ENCODE measurements at places on chromosomes 4 and X.
A peak's percentile ranks its signal among the peaks of the same experiment; 100 is the strongest.

DNA sequence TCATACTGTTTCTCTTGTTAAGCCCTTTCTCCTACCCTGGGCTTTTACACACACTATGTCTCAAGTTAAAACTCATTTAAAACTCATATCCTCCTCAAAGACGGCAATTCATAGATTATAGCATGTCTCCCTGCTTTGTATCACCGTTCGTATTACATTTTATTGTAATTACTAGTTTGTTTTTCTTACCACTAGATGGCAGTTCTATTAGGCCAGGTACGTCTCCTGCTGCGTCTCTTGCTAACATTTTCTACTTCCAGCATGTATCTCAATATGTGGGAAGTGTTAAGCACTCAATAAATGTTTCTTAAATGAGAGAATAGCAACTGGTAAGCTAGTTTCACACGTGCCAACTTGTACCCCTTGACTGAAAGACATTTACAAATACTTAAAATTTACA is 450.3 kb upstream of the PCDH7 start:
- no peak for DNase-seq

- no peak for DNase-seq
These were observed 177.1 kb upstream of the MID1 start for GRCh38 chrX:10797466-10797865.

DNA sequence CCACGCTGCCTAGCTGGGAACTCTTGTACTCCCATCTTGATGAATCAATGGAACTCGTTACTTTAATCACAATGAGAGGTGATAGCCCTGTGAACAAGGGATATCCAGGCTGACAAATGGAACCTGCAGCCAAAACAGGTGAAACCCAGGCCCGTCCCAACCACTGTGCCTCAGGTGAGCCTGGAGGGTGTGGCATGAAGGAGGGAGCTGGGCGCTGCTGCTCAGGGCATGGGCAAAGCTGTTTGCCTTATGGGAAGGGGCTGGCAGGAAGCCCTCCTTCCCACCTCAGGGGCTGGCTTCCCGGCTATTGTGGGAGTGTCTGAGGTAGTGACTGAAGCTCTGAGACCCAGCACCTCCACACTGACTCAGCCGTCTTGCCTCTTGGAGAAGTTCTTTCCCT is 209.4 kb upstream of the ATP6AP2 start:
- DNase-seq = no peak

DNA sequence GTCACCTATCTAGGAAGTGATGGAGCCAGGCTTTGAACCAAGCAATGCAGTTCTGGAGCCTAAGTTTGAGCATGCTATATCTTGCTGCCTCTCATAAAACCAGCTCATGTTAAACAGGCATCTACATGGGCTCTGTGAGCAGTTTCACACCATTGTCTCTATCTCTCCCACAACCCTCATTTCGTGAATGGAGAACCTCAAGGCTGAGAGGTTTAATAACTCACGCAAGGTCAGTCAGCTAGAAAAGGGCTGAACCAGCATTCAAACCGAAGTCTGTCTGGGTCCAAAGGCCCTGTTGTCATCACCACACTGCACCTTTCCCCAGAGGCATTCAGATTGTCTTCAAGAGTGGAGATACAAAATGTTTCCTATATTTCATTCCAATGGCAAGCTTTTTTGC is 369.2 kb downstream of the MID1IP1 start:
- DNase-seq = no peak

GRCh38 chr4:826508-827208 is 729 bp upstream of the CPLX1 start:
- DNase-seq = no peak

DNA sequence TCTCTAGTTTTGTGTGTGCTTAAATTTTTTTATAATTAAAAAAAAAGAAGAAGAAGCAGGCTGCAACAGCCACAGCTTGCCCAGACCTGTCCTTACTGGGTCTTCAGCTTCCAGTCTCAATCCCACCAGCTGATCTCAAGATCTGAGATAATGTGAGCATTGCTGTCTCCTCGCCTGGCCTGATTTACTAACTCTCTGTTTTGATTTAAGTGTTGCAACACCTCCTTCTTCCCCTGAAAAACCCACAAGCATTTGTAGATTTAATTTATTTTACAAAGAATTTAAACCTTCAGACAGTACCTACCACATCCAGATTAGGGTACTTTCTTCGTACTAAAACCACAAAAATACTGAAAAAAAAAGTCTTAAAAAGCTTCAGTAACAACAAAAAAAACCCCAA is 38.0 kb downstream of the FAM241A start:
- no peak for DNase-seq

DNA sequence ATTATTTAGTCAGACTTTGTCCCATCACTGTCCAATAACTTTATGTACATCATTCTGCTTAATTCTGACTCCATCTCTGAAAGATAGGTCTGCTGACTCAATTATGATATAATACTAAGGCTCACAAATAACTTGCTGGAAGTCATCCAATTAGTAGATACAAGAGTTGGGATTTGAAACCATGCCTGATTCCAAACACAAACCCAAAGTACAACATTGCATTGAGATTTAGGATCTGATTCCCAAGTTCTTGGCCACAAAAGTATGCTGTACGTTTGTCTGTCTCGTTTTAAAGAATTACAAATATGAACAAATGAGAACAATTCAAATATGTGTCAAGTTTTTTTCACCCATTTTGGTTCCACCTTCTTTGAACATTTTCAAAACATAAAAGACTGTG is 108.8 kb downstream of the AMELX start:
- DNase-seq = no peak

DNA sequence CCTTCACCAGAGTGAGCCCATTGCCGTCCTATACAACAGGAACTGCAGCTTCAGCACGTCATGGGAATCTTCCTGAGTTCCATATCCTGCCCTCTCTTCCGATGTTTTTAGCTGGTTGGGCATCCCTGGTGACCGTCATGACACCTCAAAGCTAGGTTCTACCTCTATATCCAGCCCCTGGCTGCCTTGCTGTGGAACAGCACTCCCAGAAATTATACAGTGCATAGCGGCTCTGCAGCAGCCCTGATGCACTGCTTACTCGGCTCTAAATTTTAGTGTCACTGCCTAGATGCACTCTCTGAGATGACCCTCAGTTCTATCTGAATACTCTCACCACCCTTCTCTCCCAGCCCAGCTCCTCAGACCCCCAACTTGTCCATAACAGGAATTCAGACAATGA is 44.3 kb downstream of the ARHGEF38 start:
- no peak for DNase-seq

DNA sequence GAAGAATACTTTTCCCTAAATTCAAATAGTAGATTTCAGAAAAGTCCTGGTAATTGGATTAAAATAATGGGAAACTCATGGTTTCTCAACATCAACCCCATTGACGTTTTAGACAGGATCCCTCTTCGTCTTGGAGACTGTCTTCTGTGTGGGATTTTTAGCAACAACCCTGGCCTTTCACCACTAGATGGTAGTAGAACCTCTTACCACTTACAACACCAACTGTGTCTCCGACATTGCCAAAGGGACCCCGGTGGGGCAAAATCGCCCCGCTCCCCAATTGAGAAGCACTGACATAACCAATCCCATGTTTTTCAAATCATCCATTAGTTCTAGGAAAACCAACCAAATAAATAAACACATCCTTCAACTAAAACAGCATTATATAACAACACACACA is 16.9 kb upstream of the ANOS1 start:
- no peak for DNase-seq

- peak; percentile 61 for DNase-seq
These were observed 29.5 kb downstream of the MSL3 start for GRCh38 chrX:11787564-11787963.

- DNase-seq = no peak
These were observed 509.2 kb upstream of the HS3ST1 start for GRCh38 chr4:11937941-11938340.

DNA sequence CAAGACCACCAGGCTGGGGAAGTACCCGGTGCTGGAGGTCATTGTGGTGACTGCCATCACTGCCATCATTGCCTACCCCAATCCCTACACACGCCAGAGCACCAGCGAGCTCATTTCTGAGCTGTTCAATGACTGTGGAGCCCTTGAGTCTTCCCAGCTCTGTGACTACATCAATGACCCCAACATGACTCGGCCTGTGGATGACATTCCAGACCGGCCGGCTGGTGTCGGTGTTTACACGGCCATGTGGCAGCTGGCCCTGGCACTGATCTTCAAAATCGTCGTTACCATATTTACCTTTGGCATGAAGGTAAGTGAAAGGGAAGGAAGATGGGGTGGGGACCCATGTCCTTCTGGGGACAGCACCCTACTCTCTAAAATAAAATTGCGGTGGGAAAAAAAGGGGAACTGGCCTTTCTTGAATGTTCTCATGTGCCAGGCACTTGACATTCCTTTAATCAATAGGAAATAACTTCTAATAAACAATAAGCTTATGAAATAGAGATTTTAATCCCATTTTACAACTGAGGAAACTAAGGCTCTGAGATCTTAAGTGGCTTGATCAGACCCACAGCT is 51.6 kb downstream of the CLCN4 start:
- DNase-seq = no peak

DNA sequence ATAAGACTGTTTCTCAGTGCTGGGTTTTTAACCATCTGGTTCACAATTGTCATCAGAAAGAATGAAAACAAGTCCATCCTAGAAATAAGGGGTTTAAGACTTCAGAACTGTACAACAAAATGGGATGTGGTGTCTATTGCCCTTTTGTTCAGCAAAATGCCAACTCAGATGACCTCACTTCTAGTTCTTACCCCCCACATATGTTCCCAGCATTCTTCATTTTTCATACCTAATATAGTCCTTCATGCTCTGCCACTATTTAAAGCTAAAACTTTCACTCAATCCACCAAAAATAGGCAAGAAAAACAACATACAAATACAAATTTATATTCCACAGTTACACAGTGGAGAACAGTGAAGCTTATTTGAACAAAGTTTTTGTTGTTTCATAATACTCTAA is 111.4 kb downstream of the SORBS2 start:
- no peak for DNase-seq

GRCh38 chrX:153626863-153627674 is 19.9 kb upstream of the DUSP9 start:
- DNase-seq = no peak

Data from activated T-cell treated with anti-CD3 and anti-CD28 coated beads for 48 hours (primary cell).